ENCODE measurements at places on chromosomes 4 and X.
A peak's percentile ranks its signal among the peaks of the same experiment; 100 is the strongest.

DNA sequence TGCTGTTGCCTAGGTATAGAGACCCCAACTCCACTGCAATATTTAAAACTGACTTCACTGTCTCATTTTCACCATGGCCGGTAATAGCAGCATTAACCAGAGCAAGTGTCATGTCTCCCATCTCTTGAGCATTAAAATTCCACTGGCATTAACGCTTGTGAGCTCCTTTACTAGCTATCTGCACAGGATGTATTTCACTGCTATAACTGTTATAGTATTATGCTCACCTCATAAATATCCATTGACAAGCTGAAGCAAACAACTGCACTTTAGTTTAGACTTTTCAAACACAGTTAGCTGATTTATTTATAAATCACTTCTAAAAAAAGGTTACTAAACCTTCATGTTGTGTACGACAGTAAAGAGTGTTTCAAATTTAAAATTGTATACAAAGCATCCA is 157.8 kb downstream of the ANTXR2 start:
- no peak for DNase-seq

DNA sequence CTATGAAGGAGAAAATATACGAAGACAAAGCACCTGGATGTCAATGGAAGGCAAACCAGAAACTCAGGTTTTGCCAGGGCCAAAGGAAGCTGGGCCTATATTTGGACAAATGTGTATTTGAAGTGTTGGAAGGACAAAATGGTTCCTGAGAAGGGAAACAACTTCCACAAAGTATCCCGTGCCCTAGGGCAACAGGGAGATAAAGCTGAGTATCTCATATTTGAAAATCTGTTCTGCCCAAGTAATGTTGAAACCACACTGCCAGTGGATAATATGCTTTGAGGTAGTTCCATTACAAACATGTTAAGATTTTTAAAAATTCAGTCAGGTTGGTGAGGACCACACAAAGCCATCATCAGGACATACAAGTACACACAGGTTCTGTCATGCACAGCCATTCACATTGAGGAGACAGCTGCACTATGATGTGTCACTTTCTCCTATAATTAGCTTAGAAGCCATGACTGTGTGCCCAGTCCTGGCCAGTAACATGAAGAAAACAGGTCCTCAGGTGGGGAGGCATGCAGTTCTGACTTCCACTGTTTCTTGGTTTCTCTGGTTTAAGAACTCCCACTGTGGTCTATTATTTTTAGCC is 116.4 kb downstream of the PWWP3B start:
- no peak for DNase-seq

GRCh38 chrX:123648028-123648810 is 84.6 kb downstream of the THOC2 start:
- peak; percentile 48 for DNase-seq

GRCh38 chr4:68460085-68460484 is 12.8 kb downstream of the TMPRSS11E start:
- no peak for DNase-seq

- DNase-seq: no peak
Observed at GRCh38 chr4:135963009-135963408, 1569.3 kb downstream of the PCDH18 start.

DNA sequence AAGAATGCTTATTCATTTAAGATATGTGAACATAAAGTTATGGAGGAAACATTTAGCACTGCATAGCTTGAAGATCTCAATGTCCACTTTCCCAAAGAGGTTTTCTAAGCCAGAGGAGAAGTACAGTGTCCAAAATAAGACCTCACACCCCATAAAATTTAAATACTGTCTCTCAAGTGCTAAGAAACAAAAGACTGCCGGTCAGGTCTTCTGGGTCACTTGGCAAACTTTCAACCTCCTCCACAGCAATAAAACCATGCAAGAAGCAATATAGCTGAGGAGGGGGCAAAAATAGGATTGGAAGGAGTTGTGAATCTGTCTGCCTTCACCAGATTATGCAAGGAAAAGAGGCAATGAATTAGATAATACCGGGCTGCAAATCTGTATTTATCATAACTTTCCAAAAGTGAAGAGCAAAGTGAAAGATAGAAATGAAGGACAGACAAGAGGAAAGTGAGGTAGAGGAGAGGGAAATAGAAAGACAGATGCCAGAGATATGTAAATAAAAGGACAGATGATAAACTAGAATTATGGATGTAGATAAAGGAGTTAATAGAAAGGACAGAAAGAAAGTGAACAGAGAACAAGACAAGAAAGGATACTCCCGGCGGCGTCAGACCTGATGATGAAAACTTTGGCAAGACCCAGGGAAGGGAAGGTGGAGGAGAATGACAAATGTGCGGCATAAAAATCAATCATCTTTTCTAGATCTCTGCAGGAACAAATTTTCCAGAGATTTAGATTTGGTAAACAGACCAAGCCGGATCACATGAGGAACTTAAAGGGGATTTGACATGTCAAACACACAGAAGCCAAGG is 152.7 kb upstream of the FAM241A start:
- no peak for DNase-seq

DNA sequence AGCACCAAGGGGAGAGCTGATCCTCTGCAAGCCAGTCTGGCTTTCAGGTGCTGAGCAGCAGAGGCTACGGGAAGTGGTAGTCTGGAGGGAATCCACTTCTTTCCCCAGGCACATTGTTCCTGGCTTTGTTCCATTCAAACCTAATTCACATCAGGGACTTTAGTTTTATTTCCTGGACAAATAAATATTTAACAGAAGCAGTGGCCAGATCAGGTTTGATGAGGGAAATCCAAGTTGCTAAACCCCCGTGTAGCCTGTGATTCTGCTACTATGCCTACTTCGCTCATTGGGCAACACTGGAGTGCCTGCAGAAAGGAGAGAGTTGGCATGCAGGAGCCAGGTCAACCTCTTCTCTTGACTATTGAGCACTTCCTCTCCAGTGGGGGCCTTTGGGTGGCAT is 13.8 kb upstream of the STBD1 start:
- DNase-seq: no peak

- no peak for DNase-seq
Observed at GRCh38 chrX:120299928-120300327, 11.3 kb downstream of the TMEM255A start.

- DNase-seq: no peak
Observed at GRCh38 chr4:117488692-117489091, 403.3 kb upstream of the TRAM1L1 start.

GRCh38 chr4:112069110-112069509 is 76.1 kb upstream of the FAM241A start:
- no peak for DNase-seq

GRCh38 chr4:140254651-140255299 is 100.8 kb upstream of the MAML3 start:
- no peak for DNase-seq

DNA sequence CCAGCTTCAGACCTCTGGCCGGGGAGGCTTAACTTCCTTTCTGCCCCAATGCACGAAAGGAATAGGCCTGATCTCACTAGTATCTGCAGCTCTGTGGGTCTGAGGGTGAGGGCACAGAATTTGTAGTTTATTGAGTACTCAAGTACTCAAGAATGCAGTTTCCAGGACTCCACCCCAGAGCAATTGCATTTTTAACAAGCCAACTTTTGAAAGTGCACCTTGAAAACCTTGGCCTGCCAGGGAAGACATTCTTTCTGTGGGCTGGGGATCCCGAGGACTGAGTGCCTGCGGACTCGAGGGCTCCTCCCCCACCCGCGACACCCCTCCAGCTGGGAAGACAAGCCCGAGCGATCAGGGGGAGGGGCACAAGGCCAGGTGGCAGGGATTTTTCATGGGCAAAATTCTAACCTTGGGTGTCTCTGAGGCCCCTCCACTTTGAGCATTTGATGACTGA is 22.4 kb downstream of the RS1 start:
- DNase-seq: no peak

DNA sequence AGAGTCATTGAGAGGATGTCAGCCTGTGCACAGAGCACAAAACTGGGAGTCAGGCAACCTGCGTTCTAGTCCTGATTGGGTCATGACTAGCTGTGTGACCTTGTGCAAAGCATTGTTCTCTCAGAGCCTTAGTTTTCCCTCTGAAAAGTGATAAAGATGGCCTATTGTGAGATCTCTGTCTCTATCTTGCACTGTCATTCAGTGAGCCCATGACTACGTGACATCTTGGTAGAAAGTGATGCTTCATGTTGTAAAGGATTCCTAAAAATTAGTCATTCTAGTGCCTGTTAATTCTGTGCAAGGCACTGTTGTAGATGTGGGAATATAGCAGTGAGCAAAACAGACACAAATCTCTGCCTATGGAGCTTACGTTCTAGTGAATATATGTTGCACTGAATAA is 2.5 kb downstream of the PGRMC1 start:
- no peak for DNase-seq

DNA sequence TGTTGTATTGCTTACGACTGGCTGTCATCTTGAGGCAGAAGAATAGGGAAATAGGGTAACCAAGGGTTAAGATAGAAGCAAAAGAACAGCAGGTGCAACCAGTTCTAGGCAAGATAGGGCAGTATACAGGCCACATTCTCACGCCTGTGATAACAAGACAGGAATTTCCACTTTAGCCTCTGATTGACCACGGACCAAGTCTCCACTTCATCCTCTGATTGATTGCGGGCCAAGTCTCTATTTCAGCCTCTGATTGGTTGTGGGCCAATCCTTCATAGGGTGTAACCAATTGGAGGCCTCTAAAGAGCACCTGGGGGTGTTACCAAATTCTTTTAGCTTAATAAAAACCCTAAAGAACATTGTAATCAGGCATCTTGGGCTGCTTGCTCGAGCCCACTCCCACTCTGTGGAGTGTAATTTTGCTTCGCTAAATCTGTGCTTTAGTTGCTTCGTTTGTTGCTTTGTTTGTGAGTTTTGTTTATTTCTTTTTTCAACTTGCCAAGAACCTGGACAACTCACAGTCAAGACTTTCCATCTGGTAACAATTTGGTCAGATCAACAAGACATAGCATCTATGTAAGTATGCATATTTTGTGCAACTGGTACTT is 8.7 kb upstream of the TBC1D9 start:
- DNase-seq: peak; percentile 70

GRCh38 chr4:36088542-36088941 is 155.8 kb downstream of the ARAP2 start:
- no peak for DNase-seq

DNA sequence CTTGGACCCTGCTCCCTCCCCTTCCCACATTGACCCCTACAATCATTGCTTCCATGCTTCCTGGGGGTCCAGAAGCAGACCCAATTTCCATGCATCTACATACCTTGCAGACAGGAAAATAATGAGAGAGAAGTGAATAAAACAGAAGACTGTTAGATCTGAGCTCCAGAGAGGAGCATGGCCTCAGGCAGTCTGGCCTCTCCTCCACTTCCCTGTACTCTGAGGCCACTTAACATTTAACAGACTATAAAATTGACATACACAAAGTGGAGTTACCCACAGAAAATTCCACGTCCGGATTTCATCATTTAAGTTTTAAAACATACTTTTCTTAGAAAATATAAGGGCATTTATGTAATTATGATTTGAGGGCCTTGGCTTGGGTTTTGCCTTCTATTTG is 2.1 kb upstream of the PRSS12 start:
- no peak for DNase-seq
